H7 (cell line): ENCODE measurements at places on chromosomes 1 and 21. TPM values are rescaled to one million over a fixed set of nuclear protein-coding genes. Genes with fewer than 3 reads are reported as not detected.

Gene IQCC
- 8.3 and 8.7 TPM in 2 replicates for total RNA-seq

Gene NPPB
- total RNA-seq: 1.5 and 20.3 TPM in 2 replicates

Gene TBX19
- 2.1 and 2.7 TPM in 2 replicates for total RNA-seq

- DNase-seq: no peak
These were observed 886.7 kb downstream of the PLA2G4A start for GRCh38 chr1:187715483-187715882.

DNA sequence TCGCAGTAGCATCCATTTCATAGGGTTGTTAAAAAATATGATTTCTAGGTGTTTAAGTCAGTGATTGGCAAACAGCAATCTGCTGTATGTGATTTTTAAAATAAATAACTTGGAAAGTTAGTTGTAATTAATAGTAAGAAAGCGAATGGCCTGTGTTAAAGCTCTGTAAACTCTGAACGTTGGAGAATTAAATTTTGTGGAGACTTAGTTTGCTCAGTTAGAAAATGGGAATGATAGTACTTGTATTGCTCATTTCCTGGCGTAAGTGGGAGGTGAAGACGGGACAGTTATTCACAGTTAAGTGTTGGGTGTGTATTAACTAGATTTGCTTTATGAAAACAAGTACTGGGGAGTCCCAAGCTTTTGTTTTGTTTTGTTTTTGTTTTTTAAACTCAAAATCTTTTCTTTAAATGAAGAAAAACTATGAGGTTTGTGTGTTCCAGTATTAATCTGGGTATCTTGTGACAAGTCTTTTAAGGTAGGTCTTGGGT lies 995 bp downstream of the CACYBP start:
- no peak for DNase-seq

DNA sequence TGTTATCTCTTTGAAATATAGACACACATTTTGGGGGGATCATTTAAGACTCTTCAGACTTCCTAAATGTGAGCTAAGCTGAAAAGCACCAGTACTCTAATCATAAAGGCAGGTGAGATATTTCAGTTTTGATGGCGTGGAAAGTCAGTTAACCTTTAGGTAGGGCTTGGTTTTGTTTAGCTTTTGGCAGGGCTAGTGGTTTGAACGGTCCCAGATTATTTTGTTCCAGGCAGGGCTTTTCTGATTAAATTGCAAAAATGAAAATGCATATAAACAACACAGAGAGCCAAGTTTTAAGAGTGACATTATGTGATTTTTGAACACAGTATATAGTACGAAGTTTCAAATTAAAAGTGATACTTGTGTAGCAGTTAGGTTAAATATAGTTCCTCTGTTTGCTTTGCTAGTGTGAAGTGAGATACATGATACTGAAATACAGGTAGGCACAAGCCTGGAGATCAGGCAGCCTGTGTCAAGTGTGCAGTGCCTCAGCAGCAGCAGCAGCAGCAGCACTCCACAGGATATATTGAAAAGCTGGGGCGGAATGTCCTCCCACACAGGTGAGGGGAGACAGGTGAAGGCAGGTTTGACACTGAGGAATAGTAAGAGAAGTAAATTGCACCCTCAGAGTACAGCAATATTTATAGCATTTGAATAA lies 47.4 kb downstream of the CAMTA1 start:
- no peak for DNase-seq

DNA sequence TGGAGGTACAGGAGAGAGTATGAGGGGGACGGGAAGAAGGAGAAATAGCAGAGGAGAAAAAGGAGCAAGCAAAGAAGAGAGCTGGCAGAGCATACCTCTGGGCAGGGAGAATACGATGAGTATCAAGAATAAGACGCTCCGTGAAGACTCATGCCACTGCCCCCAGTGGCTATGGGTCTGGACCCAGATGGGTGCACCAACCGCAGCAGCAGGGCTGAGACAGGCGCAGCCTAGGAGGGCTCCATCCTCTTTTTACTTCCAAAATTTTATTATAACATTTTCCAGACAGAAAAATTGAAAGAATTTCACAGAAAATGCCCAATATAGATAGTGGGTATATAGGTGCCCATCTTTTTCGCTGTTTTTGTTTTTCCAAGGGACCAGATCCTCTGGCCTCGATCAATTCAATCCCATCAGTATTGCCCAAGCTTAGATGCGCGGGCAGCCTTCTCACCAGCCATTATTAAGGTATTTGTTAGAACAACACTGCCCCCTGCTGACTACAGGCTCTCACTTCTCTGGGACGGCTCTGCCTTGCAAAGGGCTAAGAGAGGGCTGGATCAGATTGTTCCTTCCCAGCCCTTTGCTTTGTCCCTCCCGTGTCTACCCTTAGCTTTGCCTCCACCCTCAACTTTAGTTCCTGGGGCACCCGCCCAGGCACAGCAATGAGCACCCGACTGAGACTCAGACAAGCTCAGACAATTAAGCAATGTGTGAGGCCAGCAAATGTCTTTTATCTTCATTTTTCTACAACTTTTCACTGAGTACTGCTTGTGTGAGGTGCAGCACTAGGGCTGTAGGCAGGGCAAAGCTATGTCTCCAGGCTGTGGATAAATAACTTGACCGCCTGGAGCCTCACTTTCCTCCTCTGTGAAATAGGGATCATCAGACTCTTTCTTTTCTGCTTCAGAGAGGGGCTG lies 17.5 kb upstream of the CAMK1G start:
- DNase-seq: peak; percentile 65

- no peak for DNase-seq
These were observed 79.3 kb downstream of the RPS6KA1 start for GRCh38 chr1:26608895-26609294.

- DNase-seq: peak; percentile 18
These were observed 268.4 kb upstream of the USP24 start for GRCh38 chr1:55483523-55483922.

- DNase-seq: no peak
These were observed 84.5 kb downstream of the CC2D1B start for GRCh38 chr1:52281518-52281917.
